ENCODE measurements at places on chromosomes 1 and 21.

- DNase-seq = no peak
Measured at GRCh38 chr1:18794561-18794960, 64.9 kb downstream of the TAS1R2 start.

GRCh38 chr1:183480971-183481441, 8.7 kb downstream of the SMG7 start:
- DNase-seq = no peak

GRCh38 chr1:8495928-8496401, 178.1 kb downstream of the SLC45A1 start:
- DNase-seq = no peak

GRCh38 chr1:101482306-101482705, 245.5 kb downstream of the S1PR1 start:
- DNase-seq = no peak

GRCh38 chr1:4698911-4699310, 44.5 kb downstream of the AJAP1 start:
- DNase-seq = no peak

GRCh38 chr1:80251171-80251570, 1244.6 kb upstream of the ADGRL4 start:
- no peak for DNase-seq
